ENCODE measurements at places on chromosomes 6 and 20.

GRCh38 chr20:20729563-20729962 lies 17.1 kb upstream of the RALGAPA2 start:
- no peak for DNase-seq

- DNase-seq: no peak
Observed at GRCh38 chr6:23268348-23268747, 699.0 kb downstream of the HDGFL1 start.

- no peak for DNase-seq
Observed at GRCh38 chr6:111692327-111693164, 86.9 kb upstream of the TRAF3IP2 start.

DNA sequence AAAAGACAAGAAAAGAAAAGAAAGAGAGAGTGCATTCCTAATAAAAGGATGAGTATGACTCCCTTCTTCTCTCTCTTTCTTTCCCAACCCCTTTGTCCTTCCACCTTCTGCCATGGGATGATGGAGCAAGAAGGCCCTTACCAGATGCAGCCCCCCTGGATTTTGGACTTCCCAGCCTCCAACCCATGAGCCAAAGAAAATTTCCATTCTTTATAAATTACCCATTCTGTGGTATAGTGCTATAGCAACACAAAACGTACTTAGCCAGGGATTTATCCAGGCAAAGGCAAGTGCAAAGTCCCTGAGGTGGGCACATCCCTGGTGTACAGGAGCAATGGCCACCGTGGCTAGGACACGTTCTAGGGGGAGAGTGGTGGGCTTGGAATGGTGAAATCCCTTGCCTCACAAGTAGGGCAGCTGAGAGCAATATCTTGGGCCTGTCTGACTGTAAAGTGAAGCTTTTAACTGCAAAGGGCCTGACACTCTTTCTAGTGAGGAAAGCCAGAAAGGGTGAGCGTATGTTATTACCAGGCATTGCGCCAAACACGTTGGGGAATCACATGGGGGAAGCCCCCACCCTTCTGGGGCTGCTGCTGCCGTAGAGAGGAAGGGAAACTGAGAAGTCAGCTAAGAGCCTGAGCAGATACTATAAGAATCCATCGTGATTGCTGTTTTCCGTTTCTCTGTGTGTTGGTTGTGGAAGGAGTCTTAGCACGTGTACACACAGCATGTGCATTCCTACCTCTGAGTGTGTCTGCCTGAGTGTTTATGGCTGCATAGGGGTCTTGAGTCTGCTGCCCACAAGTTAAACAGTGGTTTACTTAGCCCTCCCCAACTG lies 50.7 kb upstream of the SIRPA start:
- no peak for DNase-seq

GRCh38 chr20:40638414-40638813 lies 50.6 kb downstream of the MAFB start:
- no peak for DNase-seq

- DNase-seq: no peak
Observed at GRCh38 chr6:13450628-13451027, 36.8 kb downstream of the GFOD1 start.

- no peak for DNase-seq
Observed at GRCh38 chr20:53579581-53580375, 13.9 kb downstream of the ZNF217 start.

DNA sequence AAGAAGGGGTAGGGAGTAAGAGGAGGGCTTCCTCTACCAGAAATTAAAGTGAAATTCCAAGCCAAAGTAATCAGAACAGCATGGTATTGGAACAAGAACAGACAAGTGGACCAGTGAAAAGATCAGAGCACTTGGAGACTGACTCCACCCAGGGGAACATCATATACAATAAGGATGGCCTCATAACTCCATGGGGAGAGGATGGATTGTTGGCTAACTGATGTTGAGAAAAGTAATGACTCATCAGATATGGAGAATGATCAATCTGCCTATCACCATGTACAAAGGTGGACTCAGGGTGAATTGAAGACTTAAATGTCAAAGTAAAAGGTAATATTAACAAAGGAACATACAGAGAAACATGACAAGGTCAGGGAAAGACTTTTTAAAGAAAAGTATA lies 12.8 kb downstream of the SLC22A3 start:
- no peak for DNase-seq

DNA sequence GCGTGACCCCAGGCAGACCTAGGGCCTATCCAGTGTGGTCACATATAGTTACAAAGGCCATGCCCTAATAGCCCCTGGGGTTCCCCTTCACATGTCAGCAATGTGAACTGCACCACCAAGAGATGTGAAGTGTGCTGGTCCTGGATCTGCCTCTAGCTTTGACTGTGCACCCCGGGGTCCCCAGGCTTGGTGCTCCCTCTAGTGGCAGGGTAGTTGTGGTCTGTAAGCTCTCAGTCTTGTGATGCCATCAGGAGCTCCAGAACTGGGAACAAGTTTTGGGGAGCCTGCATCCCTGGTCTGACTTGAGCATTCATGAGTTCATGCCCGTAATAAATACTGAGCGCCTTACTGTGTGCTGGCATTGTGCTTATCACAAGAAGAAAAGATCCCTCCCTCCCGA lies 143.4 kb downstream of the DHX35 start:
- DNase-seq: no peak

DNA sequence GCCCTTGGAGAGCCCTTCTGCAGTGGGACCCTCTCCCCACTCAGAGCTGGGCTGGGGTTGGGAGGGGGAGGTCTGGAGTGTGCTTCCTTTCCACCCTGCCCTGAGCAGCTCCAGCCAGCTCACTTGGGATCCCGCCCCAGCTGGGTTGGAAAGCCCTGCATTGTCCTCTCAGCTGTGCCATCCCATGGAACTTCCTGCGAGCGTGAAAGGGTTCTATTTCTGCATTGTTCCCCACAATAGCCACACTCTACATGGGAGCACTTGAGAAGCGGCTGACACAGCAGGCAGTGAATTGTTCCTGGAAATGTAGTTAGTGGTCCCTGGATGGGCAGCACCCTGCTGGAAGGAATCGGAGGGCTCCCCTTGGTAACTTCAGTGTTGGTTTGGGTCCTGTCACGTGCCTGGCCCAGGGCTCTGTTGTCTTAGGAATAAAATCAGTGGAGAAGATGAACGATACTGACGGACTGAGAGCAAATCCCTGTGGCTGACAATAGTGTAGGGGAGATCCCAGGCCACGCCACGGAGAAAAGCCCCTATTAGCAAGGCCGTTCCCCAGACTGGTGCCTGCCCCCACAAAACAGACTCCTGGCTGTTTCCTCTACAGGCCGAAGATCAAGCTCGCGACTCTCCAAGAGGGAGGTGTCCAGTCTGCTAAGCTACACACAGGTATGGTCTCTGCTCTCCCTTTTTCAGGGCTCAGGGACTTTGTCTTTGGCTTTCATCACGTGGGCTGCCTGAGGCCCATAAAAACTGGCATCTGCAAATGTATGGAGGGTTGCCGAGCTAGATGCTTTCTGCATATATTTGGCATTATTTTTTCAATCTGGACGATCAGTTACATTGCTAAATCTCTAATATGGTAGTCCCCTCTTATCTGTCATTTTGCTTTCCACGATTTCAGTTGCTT lies 18.8 kb downstream of the DNMT3B start:
- no peak for DNase-seq

DNA sequence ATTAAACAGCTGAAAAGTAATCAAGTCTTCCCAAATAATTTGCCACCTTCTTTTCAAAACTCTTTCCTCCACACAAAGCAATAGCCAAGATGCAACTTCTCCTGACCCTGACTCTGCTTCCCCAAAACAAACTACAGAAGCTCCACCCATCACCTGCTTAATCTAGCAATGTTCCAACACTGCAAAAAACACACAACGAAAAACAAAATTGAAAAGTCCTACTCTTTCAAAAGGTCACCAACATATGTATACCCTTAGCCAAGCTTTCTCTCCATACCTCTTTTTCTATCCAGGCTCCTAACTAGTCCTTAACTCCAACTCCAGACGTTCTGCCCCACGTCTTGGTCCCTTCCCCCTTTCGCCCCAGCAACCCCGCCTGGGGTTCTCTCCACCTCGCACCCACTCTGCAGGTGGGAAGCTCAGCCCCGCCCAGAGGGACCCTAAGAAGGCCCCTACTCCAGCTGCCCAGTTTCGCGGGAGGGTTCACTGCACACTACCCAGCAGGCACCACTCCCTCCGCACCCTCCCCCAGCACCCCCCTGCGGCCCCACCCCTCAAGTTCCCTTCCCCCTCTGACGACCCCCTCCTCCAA lies 717 bp downstream of the CSNK2A1 start:
- DNase-seq: no peak
